Esophagus muscularis mucosa (tissue), 4 donors: ENCODE measurements at places on chromosomes 7 and 10. TPM values are rescaled to one million over a fixed set of nuclear protein-coding genes. Genes with fewer than 3 reads are reported as not detected.

The FGL2 gene
- 294 TPM for total RNA-seq

DNA sequence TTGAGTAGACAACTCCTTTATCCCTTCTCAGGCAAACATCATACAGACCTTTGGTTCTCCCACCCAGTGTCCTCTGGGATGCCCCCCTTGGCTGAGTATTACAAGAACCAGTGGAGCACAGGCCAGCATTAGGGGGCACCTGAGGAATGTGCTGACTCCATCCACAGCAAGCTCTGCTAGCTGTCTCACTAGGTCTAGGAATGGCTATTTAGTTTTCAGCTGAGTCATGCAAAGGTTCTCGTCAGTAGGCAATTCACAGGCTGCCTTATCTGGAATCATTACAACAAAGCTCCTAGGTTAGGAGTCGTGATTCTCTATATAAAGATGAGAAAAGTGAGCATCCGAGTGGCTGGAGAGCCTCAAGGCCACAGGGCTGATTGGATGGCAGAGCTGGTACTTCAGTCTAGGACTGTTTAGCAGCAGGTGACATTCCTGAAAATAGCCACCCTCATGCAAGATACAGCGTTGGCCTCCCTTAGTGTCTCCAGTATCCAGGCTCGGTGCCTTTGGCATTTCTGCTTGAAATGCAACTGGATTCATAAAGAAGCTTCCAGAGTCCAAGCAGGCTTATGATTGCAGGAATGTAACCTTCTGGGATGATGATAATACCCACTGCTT lies 75.8 kb downstream of the CDCA7L start:
- H3K4me3 ChIP-seq = no peak overlapping the region
- H3K4me1 ChIP-seq = no peaks in the 10 kb centered on the region
- no peak for DNase-seq

The NACAD gene
- 7.3 TPM for total RNA-seq

The NOC3L gene
- 23.3 TPM for total RNA-seq

The C10orf105 gene
- total RNA-seq = 0.11 TPM

The GCK gene
- 1.2 TPM for total RNA-seq

The ADAM22 gene
- 2.1 TPM for total RNA-seq

GRCh38 chr7:106591146-106591545 lies 69.8 kb downstream of the CCDC71L start:
- H3K4me3 ChIP-seq = no peak overlapping the region
- H3K4me1 ChIP-seq = no peaks in the 10 kb centered on the region

GRCh38 chr10:23412223-23412622 lies 26.7 kb upstream of the OTUD1 start:
- H3K4me3 ChIP-seq = no peak overlapping the region
- H3K27ac ChIP-seq = no peak overlapping the region
- no peaks in the 10 kb centered on the region for H3K36me3 ChIP-seq
